Jurkat, Clone E6-1 (cell line): ENCODE measurements at places on chromosomes 7 and 10.
A peak's percentile ranks its signal among the peaks of the same experiment; 100 is the strongest.

- no peak for DNase-seq
Observed at GRCh38 chr7:66362136-66362535, 157.0 kb downstream of the TPST1 start.

GRCh38 chr7:360454-361100, 70.6 kb downstream of the FOXL3 start:
- peak; percentile 62 for DNase-seq

DNA sequence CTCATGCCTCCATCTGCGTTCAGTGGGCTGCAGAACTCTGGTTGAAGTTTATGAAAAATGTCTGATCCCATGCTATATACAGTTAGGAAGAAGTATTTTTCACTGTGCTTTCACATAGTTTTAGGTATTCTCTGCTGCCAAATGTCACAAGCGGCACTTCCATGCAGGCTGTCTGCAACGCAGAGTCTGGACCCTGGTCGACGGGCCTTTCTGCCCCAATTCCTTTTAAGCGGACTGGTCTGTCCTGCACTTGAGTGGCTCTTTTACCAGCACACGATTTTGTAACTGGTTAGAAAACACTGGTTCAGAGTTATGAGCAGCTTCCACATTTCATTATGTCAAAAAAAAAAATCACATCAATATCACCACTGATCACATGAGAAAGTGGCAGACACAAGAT, 143.0 kb downstream of the DIP2C start:
- DNase-seq: no peak

DNA sequence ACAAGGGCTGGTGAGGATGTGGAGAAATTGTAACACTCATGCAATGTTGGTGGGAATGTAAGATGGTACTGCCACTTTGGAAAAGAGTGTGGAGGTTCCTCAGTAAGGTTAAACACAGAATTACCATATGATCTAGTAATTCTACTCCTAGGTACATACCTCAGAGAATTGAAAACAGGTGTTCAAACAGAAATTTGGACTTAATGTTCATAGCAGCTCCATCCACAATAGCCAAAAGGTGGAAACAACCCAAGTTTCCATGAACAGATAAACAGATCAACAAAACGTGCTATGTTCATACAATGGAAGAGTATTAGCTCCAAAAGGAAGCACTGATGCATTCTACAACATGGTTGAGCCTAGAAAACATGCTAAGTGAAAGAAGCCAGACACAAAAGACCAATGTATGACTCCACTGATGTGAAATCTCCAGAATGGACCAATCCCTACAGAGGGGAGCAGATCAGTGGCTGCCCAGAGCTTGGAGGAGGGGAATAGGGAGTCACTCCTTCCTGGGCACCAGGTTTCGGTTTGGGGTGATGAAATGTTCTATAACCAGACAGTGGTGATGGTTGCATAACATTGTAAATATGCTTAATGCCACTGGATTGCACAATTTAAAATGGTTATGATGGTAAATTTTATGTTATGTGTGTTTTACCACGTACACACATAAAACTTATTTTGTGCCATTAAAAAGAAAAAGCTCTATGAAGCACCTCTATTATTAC, 5.7 kb upstream of the WDR86 start:
- no peak for DNase-seq

- no peak for DNase-seq
Observed at GRCh38 chr7:73359746-73360375, 31.9 kb downstream of the FKBP6 start.

GRCh38 chr7:73363225-73364005, 35.5 kb downstream of the FKBP6 start:
- DNase-seq: no peak
